ENCODE measurements at places on chromosomes 4 and X. TPM values are rescaled to one million over a fixed set of nuclear protein-coding genes. Genes with fewer than 3 reads are reported as not detected.

The GRIA2 gene
- polyA plus RNA-seq = not detected

The APLN gene
- 2.4 TPM for polyA plus RNA-seq

The RPS6KA6 gene
- 6.5 TPM for polyA plus RNA-seq

The CLIC2 gene
- 6.3 TPM for polyA plus RNA-seq

DNA sequence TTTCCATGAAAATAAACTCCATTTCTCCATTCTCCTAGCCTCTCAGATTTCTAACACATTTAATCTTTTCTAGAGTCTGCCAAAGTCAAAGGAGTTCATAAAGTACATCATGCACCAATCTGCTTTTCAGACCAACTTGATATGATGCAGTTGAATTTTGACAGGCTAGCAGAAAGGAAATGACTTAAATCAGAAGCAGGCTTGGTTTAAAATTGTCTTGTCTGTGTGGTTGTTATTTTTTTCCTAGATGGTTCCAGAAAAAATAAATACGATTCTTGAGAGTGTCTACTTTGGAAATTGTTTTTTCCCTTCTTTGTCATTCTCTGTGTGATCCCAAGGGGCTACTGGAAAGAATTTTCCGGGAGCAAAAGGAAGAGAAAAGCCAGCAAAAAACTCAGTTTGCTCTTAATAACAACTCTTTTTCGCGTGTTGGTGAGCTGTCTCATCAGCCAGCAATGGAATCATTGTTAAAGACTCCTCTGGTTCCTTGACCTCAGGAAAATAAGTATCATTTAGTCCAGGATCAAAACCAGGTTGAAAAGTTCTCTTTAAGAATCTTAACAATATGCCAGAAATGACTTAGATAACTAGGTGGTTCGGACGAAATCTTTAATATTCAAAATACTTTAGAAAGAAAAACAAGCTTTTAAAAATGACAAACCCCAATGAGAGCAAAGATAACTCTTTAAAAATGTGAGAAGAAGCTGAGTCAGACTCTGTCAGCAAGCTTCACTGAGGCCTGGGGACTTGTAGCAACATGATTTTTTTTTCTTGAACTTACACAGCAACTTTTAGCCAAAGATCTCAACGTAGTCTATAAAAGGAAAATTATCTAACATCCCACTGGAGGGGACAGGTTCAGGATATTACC, 49.7 kb upstream of the GAB1 start:
- peak; percentile 64 for DNase-seq

The GAGE1 gene
- not detected for polyA plus RNA-seq

- no peak for DNase-seq
Observed at GRCh38 chrX:39296472-39296871, 495.2 kb downstream of the MID1IP1 start.

DNA sequence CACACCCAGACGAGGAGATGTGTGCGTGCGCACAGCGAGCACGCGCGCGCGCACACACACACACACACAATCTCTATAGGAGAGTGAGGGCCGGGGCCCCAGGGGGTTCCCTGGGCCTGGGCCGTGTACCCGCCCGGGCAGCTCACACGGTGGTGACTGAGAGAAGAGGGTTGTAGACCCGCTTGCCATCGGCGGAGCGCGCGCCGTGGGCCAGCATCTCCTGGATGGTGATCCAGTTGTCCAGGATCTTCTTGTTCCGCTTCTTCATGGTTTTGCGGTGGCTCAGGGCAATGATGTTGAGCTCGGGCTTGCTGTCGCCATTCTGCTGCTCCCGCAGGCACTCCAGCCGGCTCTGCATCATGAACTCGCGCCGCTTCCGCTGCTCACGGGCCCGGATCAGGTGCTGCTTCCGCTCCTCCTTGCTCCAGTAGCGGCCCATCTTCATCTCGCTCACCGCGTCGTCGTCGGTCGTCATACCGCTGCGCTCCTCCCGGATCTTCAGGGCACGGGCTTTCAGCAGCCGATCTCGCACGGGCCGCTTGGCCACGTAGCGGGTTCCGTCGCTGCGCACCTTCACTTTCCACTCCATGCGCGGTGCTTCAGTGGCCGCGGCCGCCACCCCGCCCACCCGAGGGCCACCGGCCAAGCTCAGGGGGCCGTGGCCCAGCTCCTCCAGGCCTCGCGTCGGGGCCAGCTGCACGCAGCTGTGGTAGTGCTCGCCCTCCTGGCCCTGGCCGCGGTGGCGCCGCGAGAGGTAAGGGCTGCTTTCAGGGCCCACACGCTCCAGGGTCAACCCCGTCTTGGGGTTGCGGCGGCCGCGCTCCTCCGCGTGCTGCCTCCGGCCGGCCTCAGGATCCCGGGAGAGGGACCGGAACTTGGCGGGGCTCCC, 9.0 kb downstream of the SSR4 start:
- DNase-seq = no peak

- peak; percentile 81 for DNase-seq
Observed at GRCh38 chrX:154534526-154535322, 11.9 kb downstream of the G6PD start.

DNA sequence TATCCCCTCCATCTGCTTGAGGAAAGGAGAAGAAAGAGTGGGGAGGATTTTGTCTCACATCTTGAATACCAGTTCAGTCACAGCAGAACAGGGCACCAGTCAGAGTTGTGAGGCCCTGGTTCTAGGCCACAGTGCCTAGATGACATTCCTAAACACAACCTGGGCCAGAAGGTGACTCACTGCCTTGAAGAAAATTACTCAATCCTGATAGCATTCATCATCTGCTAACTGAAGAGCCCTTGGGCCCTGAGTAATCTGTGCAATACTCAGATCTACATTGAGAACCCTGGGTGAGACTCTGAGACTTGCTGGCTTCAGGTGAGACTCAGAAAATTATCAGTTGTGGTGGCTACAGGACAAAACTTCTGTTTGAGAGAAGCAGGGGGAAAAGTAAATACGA, 20.5 kb upstream of the PRR32 start:
- DNase-seq = no peak

DNA sequence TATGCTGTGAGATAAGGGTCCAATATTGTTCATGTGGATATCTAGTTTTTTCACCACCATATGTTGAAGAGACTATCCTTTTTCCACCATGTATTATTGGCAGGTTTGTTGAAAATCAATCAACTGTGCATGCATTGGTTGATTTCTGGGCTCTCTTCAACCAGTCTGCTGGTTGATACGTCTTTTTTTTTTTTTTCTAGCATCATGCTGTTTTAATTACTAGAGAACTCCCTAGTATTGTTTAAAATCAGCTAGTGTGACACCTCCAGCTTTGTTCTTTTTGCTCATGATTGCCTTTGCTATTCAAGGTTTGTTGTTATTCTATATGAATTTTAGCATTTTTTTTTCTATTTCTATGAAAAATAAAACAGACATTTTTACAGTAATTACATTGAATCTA, 123.9 kb downstream of the SLC7A11 start:
- no peak for DNase-seq

DNA sequence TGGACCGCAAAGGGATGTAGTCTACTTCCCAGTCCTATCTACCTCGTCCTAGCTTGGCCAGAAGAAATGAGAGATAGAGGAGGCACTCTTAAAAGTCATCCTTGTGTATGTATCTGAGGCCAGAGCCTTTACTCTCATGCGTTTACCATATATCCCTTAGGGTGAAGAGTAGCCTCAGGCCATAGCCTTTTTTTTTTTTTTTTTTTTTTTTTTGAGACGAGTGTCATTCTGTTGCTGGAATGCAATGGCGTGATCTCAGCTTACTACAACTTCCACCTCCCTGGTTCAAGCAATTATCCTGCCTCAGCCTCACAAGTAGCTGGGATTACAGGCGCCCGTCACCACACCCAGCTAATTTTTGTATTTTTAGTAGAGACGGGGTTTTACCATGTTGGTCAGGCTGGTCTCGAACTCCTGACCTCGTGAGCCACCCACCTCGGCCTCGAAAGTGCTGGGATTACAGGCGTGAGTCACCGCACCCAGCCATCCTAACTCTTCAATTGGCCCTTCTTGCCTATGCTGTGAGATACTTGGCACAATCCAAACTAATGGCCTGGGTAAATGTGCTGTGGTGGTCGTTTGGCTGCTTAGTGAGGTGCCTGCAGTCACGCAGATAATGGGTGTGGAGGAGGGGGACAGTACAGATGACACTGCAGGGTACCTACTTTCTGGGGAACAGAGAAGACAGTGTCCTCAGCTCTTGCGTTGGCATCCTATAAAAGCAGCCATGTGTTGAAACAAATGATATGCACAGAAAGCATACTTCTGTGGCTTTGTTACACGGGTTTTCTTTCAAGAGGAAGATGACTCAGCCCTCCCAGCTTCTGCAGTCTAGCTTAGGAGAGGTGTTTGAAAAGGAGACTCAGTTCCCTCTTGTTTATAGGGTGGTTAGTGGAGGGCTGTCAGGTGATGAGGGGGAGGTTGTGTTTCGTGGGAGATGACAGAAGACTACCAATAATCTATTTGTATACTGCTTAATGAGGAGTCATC, 10.4 kb upstream of the DGAT2L6 start:
- peak; percentile 73 for DNase-seq

DNA sequence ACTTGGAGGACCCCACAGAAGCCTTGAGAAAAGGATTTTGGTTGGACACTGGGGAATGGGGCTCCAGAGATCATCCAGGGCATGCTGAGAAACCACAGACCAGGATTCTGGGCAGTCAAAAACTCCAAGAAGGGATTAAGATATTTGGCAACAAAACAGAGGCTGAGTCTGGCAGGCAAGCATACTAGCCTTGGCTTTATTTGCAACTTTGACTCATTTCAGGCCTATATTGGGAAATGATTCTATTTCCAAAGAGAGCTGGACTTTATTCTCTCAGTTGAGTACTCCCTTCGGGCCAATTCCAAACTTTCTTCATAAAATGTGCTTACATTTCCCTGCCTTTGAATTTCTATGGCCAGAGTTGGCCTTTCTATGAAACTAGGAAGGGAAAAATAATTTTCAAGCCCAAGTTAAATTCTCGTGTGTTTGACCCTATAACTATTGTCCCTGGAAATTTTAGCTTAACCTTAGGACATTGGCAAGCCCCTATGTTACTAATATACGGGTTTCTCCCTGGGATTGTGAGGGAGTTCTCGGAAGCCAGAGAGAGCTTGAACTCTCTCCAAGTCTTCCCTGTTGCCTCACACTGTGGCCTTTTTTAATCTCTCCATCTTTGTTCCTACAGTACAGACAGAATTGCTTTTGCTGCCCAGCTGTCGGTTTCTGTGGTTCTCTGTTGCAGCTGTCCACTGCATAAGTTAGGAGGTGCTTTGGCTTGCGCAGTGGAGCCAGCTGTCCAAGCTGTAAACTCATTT, 112.6 kb upstream of the FAM9A start:
- DNase-seq = peak; percentile 85

GRCh38 chr4:84279678-84280077, 219.4 kb downstream of the NKX6-1 start:
- DNase-seq = no peak

GRCh38 chrX:445727-446126, 59.0 kb upstream of the PPP2R3B start:
- DNase-seq = no peak

- DNase-seq = no peak
Observed at GRCh38 chr4:151835467-151835866, 74.7 kb upstream of the GATB start.

The DCLK2 gene
- 5.1 TPM for polyA plus RNA-seq

DNA sequence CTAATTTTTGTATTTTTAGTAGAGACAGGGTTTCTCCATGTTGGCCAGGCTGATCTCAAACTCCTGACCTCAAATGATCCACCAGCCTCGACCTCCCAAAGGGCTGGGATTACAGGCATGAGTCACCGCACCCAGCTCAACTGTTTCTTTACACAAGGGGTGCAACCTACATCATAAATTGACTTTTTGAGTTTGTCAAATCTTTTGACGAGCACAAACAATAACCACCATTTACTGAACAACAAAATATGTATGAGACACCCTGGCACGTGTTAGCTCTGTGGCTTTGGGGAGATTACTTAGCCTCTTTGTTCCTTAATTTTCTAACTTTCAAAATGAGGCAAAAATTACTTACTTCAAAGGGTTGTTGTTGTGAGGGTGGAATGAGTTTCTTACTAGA, 23.5 kb upstream of the SLC34A2 start:
- no peak for DNase-seq

The ABCG2 gene
- polyA plus RNA-seq = 5.5 TPM

DNA sequence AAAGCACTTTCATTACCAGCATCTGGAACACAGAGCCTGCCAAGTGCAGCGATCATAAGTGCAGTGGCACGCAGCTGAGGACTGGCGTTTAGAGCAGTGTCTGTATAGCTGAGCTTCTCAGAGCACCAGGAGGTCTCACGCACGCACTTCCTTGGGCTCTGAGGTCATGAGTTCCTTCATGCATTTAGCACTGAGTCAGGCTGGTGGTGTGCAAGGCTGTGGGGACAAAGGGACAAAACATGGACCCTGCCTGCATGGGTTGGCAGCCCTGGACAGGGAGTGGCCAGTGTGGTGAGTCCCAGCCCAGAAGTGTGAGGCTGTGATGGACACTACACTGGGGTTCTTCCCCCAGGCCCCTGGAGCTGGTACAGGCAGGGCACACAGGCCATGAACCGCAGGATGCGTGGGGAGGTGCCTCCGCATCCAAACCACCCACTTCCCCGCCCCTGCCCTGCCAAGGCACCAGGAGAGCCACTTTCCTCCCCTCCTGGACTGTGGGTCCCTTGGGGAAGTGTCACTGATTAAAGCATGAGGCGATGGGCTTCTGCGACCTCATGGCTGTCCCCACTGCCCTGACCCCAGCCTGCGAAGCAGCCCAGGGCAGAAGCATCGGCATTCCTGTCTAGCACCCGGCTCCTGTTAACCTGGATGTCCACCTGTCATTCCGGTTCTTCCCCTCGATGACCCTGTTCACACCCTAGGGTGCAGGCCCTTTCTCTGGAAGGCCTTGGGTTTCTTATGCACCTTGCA, 37.2 kb upstream of the GPR78 start:
- DNase-seq = no peak

DNA sequence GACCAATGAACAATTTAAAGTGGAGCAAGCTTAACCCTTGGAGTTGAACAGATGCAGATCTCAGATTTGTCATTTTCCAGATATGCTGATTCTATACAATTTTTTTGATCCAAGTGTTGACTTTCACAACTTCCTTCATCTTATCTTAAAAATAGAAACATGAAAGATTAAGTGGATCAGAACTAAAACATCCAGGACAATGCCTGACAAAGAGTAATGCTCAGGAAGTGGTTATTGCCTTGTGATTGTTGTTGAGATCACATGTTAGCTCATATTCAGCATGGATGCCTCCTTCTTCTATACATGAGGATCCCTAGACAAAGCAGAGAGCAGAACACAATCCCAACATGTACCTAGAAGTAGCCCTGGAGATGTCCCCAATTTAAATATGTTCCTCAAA, 160.9 kb downstream of the PPARGC1A start:
- DNase-seq = peak; percentile 33

The PNMA5 gene
- not detected for polyA plus RNA-seq

DNA sequence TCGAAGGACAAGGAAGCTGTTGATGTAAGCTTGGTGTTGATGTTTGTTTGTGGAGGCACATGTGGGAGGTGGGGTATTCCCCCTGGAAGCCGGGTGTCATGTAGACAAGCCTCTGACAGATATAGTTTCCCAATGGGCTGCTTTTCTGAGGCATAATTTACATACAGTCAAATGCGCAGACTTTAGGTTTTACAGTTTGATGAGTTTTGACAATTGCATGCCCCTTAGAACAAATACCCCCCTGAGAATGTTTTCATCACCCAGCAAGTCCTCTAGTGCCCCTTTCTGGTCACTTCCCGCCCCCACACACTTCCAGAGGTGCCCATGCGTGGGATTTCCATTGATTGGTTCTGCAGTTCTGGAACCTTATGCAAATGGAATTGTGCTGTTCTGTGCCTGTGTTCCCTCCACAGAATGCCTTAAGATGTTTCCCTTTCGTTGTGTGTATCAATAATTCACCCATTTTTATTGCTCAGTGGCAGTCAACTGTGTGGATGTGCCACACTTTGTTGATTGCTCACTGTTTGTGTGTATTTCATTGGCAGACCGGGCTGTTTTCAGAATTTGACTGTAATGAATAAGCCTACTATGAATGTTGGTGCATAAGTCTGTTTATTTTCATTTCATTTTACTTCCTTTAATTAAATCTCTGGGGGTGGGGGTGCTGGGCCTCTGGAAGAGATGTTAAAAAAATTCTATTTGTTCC, 8.5 kb downstream of the EVC start:
- no peak for DNase-seq
